ENCODE measurements at places on chromosomes 4 and X. TPM values are rescaled to one million over a fixed set of nuclear protein-coding genes. Genes with fewer than 3 reads are reported as not detected.

- DNase-seq: no peak
Measured at GRCh38 chr4:91118597-91118996, 991.4 kb downstream of the CCSER1 start.

- DNase-seq: no peak
Measured at GRCh38 chrX:16333453-16333852, 166.2 kb downstream of the MAGEB17 start.

The TAF7L gene
- 0.33 TPM for total RNA-seq

GRCh38 chr4:88821522-88821921 is 123.9 kb upstream of the NAP1L5 start:
- no peak for DNase-seq

- no peak for DNase-seq
Measured at GRCh38 chr4:166366012-166366411, 493.0 kb downstream of the TLL1 start.

- no peak for DNase-seq
Measured at GRCh38 chr4:106312377-106312776, 3.6 kb downstream of the TBCK start.

GRCh38 chr4:55386073-55386472 is 9.7 kb upstream of the TMEM165 start:
- DNase-seq: no peak

The ADGRG4 gene
- not detected for total RNA-seq

The SLC4A4 gene
- total RNA-seq: 36.7 TPM

- DNase-seq: no peak
Measured at GRCh38 chr4:1010395-1011021, 918 bp upstream of the FGFRL1 start.

GRCh38 chr4:111807576-111807975 is 337.7 kb upstream of the FAM241A start:
- DNase-seq: no peak

GRCh38 chrX:133294126-133294525 is 76.0 kb upstream of the TFDP3 start:
- DNase-seq: no peak

DNA sequence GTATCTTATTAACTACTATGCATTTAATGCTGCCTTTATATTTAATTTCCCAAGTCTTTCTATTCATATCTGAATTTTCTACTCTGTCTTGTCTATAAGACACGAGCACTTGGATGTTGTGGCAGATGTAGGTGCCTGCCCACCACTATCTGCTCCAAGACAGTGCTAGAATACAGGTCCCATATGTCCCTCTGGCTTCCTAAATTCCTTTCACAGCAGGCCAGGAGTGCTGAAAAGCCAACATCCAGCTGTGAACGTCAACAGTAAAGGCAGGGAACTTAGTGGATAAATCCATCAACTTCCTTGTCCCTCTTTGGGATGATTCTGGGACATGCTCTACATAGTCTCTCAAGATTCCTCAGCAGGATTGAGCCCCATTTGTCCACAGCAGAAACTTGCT is 245.1 kb upstream of the ETNPPL start:
- DNase-seq: no peak

- no peak for DNase-seq
Measured at GRCh38 chrX:55033429-55033828, 2.7 kb upstream of the ALAS2 start.

- no peak for DNase-seq
Measured at GRCh38 chr4:85901500-85901899, 426.6 kb downstream of the ARHGAP24 start.

- no peak for DNase-seq
Measured at GRCh38 chrX:24190500-24191156, 41.1 kb downstream of the ZFX start.

DNA sequence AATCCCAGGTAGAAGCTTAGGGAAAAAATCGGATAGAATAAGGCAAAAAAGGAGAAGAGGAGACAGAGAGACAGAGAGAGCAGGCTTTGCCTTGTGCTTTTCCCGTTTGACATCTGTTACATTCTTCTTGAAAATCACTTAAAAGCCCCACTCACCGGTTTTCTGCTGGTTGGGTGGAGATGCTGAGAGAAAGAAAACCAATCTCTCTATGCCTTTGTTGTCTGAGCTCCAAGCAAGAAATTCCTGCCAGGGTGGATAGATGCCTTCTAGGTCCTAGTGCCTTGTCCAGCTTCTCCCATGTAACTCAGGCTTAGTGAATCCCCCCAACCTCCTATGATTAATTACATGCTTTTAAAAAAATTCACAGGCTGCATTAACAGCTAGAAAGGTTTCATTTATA is at the start of gene DCX:
DCX (minus strand) TSS at position 210 of the 400 bp plus-strand sequence. CDS start 1,794 bp downstream, outside the sequence.
- no peak for DNase-seq

DNA sequence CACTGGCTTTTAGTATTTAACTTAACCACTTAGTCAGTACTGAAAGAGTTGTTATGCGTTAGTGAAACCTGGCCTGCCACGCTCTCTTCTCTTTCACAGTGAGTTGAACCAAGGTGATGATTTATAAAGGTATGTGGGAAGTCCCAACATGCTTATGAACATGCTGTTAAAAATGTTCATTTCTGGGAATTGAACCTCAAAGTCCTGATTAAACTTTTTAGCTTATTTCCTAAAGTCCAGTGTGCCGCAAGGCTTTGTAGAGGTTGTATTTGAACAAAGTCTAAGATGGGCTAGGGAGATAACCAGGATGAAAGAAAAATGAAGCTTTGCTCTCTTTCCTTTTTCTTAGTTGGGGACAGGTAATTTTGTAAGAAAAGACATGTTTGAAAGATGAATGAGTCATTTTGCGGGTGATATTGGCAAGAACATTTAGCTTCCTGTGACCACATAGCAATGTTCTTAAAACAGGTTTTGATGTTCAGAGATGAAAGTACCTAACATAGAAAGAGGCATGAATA is 270.3 kb downstream of the DTHD1 start:
- no peak for DNase-seq

The THOC2 gene
- total RNA-seq: 40.9 TPM

The ARHGAP36 gene
- total RNA-seq: not detected

The CDKL5 gene
- 2.4 TPM for total RNA-seq

The HERC3 gene
- total RNA-seq: 14.3 TPM

GRCh38 chr4:23036503-23036902 is 343.8 kb downstream of the GBA3 start:
- DNase-seq: no peak

DNA sequence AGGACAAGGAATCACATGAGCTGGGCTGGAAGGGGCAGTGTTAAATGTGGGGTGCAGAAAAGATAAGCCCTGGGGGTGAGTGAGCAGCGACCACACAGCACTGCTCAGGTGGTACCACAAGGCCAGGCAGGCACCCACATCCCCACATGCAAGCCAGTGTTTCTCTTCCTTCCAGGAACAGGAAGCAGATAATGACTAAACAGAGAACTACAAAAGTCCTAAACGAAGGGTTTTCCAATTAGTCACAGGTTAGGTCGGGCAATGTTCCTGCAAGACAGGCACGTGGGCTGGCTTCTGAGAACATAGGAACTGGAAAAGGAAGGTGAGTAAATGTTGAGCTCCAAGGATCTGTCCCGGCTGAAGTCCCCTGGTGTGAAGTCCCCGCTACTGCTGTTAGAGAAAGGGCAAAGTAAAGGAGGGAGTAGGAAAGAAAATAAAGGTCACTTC is 19.5 kb downstream of the RELL1 start:
- no peak for DNase-seq

- DNase-seq: no peak
Measured at GRCh38 chr4:42398171-42398870, 1.0 kb downstream of the SHISA3 start.

- no peak for DNase-seq
Measured at GRCh38 chr4:89468602-89469001, 161.0 kb upstream of the GPRIN3 start.

DNA sequence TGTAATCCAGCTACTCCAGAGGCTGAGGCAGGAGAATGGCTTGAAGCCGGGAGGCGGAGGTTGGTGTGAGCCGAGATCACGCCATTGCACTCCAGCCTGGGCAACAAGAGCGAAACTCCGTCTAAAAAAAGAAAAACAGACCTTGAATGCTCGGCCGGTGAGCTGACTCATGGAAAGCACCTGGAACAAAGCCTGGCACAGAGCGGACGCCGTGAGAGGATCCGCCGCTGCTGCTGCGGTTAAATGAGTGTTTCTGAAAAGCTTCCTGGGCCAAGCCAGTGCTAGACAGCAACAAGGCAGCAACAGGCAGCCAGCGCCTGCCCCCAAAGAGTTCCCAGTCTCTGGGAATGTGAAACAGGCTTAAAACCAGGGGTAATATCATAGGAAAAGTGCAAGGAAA is 186.4 kb downstream of the AFAP1 start:
- DNase-seq: no peak

The CCDC149 gene
- total RNA-seq: 11.2 TPM

- no peak for DNase-seq
Measured at GRCh38 chr4:153532636-153533035, 66.5 kb downstream of the TMEM131L start.

The TRIM60 gene
- not detected for total RNA-seq

DNA sequence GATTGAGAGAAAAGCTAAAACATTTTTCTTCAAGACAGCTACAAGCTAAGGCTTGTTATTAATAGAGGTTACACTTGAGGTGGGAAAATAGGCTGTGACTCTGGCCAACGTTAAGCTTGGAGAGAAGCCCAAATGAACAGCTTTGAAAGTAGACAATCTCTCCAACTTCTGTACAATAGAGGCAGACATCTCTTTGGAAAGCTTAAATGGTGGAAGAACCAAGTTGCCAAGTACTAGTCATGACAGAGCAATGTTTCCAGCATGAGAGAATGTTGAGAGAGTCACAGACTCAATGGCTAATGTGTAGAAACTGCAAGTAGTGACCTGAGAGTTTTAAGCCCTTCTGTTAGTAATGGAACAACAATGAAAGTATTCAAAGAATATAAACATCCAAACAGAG is 298.1 kb downstream of the INPP4B start:
- no peak for DNase-seq

- DNase-seq: no peak
Measured at GRCh38 chr4:174080361-174080760, 203.1 kb downstream of the FBXO8 start.

DNA sequence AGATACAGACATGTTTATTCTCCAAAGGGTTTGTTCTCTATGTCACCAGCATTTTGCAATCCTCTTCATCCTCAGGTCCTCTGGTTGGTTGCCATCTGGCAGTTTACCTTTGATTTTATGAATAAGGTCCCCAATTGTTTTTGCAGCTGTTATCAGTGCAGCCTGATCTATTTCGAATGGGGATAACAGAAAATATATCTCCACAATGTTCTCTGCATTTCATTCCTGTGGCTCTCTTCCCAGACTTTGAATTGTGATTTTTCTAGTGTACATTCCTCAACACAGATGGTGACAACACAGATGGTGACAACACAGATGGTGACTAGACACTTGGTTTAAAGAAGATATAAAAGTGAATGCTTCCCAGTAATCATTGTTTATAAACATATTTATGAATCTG is 74.1 kb downstream of the FBXO8 start:
- no peak for DNase-seq

DNA sequence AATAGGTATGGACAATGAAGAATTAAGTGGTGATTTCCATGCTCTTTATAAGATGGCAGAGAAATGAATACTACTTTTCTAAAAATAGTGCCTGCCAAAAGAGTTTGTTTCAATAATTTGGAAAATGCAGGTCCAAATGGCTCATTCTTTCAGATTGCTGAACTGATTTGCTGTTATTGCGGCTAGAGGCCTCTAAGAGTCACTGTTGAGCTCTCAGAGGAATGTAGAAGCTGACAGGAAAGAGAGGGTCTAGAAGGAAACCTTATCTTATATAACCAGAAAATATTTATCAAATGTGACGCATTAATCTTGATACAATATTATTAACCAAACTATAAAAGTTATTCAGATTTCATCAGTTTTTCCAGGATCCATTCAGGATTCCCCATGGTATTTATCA is 65.7 kb upstream of the PAGE1 start:
- no peak for DNase-seq

DNA sequence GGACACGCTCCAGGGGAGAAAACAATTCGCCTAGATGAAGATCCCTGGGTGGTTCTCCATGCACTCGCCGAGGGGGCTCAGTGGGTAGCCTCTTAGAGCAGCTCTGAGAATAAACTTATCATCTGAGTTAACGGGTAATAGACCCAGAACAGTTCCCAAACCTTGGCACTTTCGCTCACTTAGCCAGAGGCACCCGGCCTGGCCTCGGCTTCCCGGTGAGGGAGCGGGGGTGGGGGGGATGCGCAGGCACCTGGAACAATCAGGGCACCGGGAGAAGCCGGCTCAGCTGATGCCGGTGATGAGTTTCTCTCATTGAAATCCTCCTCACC is 405 bp upstream of the ZAR1 start:
- DNase-seq: no peak

DNA sequence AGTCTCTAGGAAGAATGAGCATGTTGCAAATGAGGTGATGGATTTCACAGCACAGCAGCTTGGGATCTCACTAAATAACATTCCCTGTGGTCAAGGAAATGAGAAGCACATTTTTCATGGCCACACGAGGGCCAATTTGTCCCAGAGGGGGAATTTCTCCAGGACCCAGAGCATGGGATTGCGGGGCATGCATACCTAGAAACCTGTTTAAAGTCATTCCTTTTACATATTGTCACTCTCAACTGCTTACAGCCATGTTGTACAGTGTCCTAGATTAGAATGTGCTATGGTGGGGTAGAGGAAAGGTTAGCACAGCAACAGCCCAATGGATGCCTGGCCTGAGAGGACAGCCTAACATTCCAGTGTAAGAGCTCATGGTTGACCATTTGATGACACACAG is 37.4 kb upstream of the NLGN4X start:
- no peak for DNase-seq

The DGAT2L6 gene
- not detected for total RNA-seq

- DNase-seq: no peak
Measured at GRCh38 chr4:185335579-185335978, 60.1 kb downstream of the LRP2BP start.

- no peak for DNase-seq
Measured at GRCh38 chrX:134004084-134004483, 18.7 kb upstream of the GPC3 start.

The ANXA10 gene
- total RNA-seq: 26.9 TPM

GRCh38 chrX:109372716-109373115 is 109.2 kb downstream of the GUCY2F start:
- no peak for DNase-seq

- DNase-seq: no peak
Measured at GRCh38 chrX:10176121-10177003, 19.6 kb downstream of the CLCN4 start.

GRCh38 chrX:310621-311155 is 7.9 kb downstream of the GTPBP6 start:
- DNase-seq: no peak

GRCh38 chrX:13620207-13620606 is 32.7 kb upstream of the TCEANC start:
- DNase-seq: no peak

GRCh38 chrX:44903107-44903506 is 30.1 kb downstream of the KDM6A start:
- DNase-seq: no peak

The SH2D1A gene
- total RNA-seq: 2.1 TPM

GRCh38 chr4:124139044-124139443 is 573.5 kb downstream of the ANKRD50 start:
- no peak for DNase-seq

The MAGEE1 gene
- total RNA-seq: 0.33 TPM

DNA sequence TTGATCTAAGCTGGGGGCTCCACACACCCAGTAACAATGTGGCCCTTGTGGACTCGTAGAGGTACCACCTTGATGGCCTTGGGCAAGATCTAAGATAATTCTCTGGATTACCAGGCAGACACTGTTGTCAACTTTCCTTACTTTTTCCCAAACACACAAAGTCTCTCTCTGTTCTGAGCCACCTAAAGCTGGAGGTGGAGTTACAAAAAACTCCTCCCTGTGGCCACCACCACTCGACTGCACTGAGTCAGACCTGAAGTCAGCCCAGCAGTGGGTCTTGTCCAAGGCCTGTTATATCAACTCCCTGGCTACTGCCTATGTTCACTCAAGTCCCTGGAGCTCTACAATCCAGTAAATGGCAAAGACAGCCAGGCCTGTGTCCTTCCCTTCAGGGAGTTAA is 70.1 kb upstream of the TECRL start:
- no peak for DNase-seq

Measured in liver (tissue), 10 donors.